ENCODE measurements at places on chromosomes 3 and 15. TPM values are rescaled to one million over a fixed set of nuclear protein-coding genes. Genes with fewer than 3 reads are reported as not detected.

The CLK3 gene
- total RNA-seq: 176 TPM

The TRANK1 gene
- total RNA-seq: 147 TPM

The UBAP1L gene
- total RNA-seq: 19.9 TPM

The UPK1B gene
- total RNA-seq: not detected

- DNase-seq: no peak
These were observed 38.6 kb upstream of the ADGRG7 start for GRCh38 chr3:100570811-100571210.

GRCh38 chr3:168213920-168214319 lies 118.2 kb upstream of the GOLIM4 start:
- no peak for DNase-seq

DNA sequence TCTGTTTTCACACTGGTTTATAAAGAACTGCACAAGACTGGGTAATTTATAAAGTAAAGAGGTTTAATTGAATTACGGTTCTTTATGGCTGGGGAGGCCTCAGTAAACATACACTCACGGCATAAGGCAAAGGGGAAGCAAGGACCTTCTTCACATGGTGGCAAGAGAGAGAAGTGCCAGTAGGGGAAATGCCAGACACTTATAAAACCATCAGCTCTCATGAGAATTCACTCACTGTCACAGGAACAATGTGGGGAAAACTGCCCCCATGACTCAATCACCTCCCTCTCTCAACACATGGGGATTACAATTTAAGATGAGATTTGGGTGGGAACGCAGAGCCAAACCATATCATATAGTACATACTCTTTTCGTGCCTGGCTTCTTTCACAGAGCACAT lies 42.4 kb downstream of the MAP2K1 start:
- DNase-seq: no peak

DNA sequence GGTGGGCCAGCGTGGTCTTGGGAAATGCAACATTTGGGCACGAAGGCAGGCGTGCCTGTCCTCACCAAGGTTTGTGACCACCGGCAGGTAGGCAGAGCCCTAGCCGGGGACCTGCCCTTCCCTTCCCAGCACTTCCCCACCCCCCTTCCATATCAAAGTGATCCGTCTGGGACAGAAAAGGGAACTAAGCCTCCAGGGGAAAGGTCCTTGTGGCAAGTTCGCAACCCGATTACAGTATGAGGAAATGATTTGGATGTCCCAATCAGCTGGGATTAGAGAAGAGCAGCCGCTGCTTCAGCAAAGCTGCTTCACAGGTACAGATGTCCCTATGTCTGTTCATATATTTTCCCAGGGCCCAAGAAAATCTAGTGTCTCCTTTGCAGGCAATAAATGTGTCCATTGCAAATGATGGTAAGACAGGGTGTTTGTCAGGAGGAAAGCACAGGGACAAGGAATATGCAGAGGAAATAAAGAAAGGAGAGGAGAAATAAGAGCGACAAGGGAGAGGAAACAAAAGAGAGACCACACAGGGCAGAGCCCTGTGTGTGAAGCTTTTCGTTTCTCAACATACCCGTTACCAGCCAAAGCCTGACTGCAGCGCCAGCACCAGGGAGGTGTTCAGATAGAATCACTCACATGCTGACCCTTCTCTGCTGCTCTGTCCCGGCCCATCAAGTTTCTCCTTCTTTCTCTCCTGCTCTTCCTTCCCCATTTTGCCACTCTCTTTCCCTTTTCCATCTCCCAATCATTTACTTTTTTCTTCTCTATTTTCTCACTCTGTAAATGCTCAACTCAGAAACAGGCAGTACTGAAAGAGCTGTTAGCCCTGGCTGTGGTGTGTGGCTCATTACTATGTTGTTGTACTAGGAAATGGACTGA lies 17.4 kb upstream of the SECISBP2L start:
- DNase-seq: no peak

GRCh38 chr3:138949002-138949418 lies 2.0 kb downstream of the FOXL2NB start:
- no peak for DNase-seq

DNA sequence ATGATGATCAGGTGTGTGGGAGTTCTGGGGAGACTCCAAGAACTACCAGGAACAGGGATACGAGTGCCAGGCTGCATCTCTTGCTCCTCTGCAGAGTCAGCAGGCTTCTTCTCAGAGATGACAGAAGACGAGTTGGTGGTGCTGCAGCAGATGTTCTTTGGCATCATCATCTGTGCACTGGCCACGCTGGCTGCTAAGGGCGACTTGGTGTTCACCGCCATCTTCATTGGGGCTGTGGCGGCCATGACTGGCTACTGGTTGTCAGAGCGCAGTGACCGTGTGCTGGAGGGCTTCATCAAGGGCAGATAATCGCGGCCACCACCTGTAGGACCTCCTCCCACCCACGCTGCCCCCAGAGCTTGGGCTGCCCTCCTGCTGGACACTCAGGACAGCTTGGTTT lies 7.9 kb downstream of the PRRT3 start:
- DNase-seq: no peak

- DNase-seq: no peak
These were observed 31.0 kb upstream of the RBMS3 start for GRCh38 chr3:29249829-29250345.

DNA sequence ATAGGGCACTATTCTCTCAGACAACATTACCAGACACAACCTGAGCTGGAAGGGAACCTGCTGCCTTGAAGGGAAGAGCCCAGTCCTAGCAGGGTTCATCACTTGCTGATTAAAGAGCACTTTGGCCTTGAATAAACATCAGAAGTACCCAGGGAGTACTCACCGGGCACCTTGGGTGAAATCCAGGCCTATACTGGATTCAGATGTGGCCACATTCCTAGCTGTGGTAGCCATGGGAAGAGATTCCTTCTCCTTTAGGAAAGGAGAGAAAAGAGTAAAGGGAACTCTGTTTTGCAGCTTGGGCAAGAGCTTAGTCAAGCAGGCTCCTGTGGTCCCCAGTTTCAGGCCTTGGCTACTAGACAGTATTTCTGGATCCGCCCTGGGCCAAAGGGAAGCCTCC lies 195.0 kb downstream of the SPATA16 start:
- DNase-seq: no peak

GRCh38 chr3:11643605-11644087 lies at the start of gene VGLL4:
Gene VGLL4 (minus strand): TSS chr3:11643915. CDS start chr3:11643518, 397 bp downstream.
- DNase-seq: peak; percentile 71

GRCh38 chr3:195204360-195205163 lies 66.4 kb downstream of the XXYLT1 start:
- peak; percentile 24 for DNase-seq
